ENCODE measurements at places on chromosomes 2 and 18.

- DNase-seq, result no peak
Measured at GRCh38 chr18:23964282-23965238, 50.0 kb upstream of the TTC39C start.

DNA sequence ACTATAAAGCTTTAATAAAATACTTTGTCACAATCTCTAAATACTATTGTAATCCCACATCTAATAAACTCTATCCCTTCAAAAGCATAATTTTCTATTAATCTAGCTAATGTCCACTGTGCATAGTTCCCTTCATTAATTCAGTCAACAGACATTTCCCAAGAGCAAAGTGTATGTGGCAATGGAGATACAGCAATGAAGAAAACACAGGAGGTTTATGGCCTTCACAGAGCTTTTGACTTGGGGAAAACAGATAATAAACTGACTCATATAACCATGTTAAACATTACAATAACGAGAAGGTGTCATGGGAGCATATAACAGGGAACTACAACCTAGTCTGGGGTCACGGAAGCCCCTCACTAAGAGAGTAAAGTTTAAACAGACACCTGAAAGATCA lies 86.3 kb downstream of the SPIRE1 start:
- DNase-seq, result no peak

- no peak for DNase-seq
Measured at GRCh38 chr18:57029761-57030160, 117.1 kb upstream of the BOD1L2 start.

DNA sequence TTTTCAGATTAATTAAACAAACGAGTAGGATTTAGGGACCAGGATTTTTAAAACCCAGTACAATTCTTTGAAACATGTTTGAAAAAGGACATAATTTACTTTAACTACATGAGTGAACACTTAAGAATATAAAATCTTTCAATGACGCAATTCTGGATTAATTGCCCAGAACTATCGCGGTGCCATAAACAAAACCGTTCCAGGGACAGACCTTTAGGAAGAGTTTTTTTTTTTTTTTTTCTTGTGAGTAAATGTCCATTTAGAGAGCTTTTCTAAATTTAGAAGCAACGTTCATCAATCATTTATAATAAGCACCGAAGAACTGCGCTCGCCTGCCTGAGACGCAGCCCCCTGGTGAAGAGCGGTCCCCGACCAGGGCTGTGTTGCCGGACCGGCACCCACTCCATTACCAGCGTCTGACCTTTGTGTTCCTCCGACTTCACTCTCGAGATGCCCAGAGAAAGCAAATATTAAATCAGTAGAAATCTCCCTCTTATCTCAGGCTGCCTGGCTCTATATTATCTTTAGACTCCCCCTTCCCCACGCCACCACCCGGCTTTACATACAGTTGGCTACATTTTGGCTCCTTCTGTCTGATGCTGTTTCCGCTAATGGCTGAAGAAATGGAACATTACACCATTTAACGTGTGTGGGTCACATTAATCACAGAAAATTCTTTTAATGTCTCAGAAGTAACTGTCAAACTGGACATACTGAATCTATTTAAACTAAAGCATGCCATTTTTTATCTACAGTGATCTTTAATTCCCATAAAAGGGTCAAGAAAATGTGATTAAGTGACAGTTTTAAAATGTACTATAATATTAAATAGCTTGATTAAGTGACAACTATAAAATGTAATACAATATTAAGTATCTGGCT lies 364.0 kb upstream of the MEIS1 start:
- DNase-seq, result no peak

DNA sequence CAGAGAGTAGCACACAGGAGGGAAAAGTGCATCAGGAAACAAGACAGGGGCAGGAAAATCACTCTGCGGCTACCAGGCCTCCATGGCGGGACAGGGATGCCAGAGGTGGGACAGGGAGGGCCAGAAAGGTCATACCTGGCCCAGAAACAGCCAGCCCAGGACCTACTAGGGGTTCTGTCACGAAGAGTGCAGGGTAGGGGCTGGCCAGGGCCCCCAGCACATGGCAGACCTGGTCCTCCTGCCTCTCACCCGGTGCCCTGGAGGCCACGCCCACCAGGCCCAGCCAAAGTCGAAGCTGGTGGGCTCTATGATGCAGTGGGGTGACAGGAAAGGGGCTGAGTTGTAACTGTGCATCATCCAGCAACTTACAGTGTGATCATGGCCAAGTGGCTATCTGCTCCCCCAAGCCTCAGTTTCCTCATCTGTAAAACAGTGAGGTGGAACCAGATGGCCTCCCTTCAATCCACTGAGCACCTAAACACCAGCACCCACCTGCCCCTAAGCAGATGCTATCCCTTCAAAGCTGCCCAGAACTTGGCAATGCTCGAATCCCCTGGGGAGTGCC lies 10.6 kb downstream of the CYP26B1 start:
- DNase-seq, result no peak
